H54 (cell line): ENCODE measurements at places on chromosomes 6 and 20.

- DNase-seq: no peak
Observed at GRCh38 chr20:53750827-53751619, 157.4 kb upstream of the ZNF217 start.

- DNase-seq: no peak
Observed at GRCh38 chr20:38214256-38215193, 46.0 kb downstream of the KIAA1755 start.

DNA sequence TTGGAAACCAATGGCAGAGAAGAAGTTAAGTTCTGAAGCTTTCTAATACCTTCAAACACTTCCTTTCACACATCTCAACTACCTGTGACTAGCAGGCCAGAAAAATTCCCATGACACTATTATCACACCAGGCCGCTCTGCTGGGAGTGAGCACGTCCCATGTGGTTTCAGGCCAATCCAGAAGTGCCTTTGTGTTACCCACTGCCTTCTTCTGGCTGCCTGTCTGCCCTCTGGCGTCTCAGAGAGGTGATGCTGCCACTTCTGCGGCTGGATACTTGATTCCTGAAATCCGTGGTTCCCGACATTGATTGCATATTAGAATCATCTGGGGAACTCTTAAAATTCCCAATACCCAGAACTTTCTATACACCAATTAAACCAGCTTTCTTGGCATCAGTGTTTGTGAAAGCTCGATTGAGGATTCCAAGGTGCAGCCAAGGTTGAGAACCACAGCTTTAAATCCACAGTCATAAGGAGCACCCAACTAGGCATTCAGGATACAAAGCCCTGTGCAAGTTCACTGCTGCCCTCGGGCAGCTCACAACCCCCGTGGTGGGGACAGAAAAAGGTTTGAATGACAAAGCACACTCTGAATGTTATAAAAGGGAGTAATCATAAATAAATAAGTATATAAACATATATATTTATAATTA, 65.6 kb downstream of the STMND1 start:
- DNase-seq: peak; percentile 33

DNA sequence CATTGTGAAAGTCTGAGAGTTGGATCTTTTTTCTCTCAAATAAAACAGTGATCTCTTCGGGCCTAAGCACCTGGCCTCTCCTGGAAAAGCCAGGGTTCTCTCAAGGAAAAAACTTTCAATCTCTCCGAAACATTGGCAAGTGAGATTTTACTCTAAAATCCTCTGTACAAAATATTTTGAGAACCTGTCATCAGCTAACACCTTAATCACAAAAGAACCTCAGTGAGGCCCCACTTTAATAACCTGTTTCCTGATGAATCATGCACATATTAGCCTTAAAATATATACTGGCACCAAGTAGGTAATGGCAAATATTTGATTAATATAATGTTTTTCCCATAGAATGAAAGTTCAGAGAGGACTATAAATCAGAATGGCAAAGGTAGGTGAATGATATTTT, 177.9 kb downstream of the FRK start:
- DNase-seq: no peak

DNA sequence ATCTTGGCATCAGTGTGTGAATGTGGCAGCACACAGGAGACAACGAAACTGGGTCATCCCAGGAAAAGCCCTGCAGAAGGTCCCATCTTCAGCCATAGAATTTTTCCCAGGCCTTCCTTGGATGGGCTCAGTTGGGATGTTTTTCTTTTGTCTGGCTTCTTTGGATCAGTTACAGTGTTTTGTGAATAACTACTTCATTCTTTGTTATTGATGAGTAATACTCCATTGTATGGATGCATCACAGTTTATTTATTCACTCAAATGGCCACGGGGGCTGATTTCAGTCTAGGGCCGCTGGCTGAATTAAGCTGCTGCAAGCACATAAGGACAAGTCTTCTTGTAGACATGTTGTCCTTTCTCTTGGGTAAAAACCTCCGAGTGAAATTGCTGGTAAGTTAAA, 81.3 kb upstream of the CD93 start:
- no peak for DNase-seq

DNA sequence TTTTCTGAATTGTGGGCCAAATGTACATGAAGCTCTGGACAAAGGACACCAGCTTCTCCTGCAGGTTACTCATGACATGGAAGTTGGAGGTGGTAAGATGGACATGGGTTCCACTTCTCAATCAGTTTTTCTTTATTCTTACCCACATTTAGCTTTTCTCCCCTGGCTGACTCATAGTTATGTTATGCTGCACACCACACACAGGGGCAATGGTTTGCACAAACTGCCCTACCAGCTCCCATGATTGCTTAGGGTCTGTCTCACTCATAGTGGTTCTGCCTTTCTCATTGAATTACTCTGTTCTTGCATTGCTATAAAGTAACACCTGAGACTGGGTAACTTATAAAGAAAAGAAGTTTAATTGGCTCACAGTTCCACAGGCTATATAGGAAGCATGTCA, 4.5 kb upstream of the CD109 start:
- no peak for DNase-seq

DNA sequence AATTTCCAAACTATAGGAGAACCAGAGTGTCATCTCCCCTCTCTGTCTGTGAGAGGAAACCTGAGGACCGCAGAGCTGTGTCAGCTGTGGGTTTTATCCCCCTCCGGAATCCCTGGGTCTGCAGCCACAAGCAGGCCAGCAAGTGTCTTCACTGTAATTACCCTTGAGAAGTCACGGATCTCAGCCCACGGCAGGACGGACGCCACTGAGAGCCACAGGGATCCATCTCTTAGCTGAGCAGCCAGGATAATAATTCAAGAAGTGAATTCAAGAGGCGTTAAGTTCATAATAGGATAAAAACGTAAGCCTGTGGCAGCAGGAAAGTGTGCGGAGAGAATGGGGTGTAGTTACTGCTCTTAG, 37.0 kb downstream of the DLL1 start:
- no peak for DNase-seq

GRCh38 chr6:1609648-1610496, at the start of gene FOXC1:
FOXC1 (plus strand) TSS chr6:1609915; CDS start chr6:1610446, 531 bp downstream.
- peak; percentile 100 for DNase-seq

GRCh38 chr6:81130969-81131368, 621.5 kb downstream of the TENT5A start:
- no peak for DNase-seq

GRCh38 chr6:67683960-67684359, 951.1 kb upstream of the ADGRB3 start:
- peak; percentile 19 for DNase-seq

DNA sequence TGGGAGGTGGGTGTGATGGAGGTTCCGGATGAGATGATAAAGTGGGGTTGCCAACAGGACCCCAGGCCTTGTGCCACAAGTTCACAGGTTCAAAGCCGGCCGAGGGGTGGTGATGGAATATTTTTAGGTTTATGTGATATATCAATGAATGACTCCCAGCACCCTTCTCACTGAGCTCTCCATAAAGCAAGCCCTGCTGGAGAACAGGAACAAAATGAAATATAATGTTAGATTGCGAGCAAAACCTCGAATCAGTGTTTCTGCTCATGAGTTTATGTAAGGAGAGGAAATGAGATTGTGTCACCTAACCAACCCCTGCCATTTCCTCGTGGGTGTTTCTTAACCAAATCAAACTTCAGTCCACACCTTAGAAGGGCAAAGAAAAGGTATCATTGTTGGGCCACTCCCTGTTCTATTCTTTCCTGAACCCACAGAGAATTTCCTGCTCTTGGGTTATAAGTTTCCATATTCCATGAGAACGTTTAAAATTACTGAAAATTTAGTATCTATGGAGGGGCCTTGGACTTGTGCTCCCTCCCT, 192.2 kb upstream of the EXOC2 start:
- DNase-seq: no peak

DNA sequence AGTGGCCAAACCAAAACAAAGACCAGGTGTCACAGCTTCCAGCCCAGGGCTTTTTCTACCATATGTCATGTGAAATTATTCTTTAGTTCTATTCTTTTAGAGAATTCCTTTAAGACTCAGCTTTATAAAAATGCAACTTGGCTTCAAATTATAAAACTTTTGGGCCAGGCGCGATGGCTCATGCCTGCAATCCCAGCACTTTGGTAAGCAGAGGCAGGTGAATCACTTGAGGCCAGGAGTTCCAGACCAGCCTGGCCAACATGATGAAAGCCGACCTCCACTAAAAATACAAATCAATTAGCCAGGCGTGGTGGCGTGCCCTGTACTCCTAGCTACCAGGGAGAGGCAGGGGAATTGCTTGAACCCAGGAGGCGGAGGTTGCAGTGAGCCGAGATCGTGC, 210.3 kb upstream of the ARG1 start:
- DNase-seq: no peak

- DNase-seq: no peak
Observed at GRCh38 chr6:165913676-165914570, 250.9 kb upstream of the PDE10A start.

- no peak for DNase-seq
Observed at GRCh38 chr6:39760226-39760952, 31.8 kb upstream of the DAAM2 start.

GRCh38 chr6:3848925-3849605, at the start of gene FAM50B:
FAM50B (plus strand) TSS chr6:3849373; CDS start chr6:3849812, 439 bp downstream.
- DNase-seq: peak; percentile 56

- peak; percentile 2 for DNase-seq
Observed at GRCh38 chr6:135212020-135212806, 31.1 kb downstream of the MYB start.

GRCh38 chr6:107066697-107067659, 39.0 kb downstream of the MTRES1 start:
- no peak for DNase-seq

DNA sequence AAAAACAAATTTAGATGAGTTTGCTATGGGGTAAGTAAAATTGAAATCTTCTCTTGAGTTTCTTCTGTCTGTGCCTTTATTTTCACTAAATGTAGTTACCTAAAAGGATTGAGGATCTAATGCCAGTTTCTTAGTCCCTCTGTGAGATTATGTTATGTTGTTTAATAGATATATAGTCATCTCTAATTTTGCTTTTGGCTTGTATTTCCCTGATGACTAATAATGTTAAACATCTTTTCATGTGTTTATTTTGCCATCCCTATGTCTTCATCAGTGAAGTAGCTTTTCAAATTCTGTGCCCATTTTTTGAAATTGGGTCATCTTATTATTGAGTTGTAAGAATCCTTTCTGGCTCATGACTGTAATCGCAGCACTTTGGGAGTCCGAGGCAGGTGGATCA, 13.7 kb downstream of the QRSL1 start:
- no peak for DNase-seq

DNA sequence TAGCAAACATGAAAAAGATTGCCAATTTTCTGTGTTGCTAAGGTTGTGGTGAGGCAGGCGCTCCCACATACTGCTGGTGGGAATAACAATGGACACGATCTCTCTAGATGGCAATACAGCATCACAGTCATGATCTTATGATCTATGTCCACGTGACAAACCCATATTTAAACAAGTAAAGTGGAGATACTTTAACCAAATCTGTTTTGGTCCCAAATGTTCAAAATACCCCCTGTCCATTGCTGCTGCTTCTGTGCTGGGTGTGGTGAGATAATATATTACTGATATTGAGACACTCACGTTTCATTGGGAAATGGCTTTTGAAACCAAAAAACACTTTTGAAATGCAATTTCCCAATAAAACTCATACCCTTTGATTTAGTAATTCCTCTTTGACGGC, 23.0 kb downstream of the SIRPD start:
- DNase-seq: no peak

- no peak for DNase-seq
Observed at GRCh38 chr6:126300735-126301134, 39.2 kb upstream of the CENPW start.

DNA sequence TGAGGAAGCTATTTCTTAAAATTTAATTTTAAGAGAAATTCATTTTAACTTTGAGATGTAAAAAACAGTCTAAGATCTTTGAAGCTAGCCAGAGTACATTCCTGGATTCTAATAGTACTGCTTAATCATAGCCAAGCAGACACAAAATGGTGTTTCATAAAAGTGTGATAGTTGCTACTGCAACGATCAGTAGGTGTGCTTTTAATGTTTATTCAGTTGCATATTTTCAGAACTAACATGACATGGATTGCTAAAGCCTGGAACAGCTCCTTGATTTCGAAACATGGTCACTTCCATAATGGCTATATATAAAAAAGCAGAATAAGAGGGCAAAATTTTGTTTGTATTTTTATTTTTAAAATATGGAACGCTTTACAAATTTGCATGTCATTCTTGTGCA, 35.5 kb downstream of the SESN1 start:
- DNase-seq: no peak

- DNase-seq: no peak
Observed at GRCh38 chr6:106637051-106637716, 7.8 kb downstream of the QRSL1 start.

- no peak for DNase-seq
Observed at GRCh38 chr6:20137240-20137639, 75.0 kb downstream of the MBOAT1 start.

DNA sequence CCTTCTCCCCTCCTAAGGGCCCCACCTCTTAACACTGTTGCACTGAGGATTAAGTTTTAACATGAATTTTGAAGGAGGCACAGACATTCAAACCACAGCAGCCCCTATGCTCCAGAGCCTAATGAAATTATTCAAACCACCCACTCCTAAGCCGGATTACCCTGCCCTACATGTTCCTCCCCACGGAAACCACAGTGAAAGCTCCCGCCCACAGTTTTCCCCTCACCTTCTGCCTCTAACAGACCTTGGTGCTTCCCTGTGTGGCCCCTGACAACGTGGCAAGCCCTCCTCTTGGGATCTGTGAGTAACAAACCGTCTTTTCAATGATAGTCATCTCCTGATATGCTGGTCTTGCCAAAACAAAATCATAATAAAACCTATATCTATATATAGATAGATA, 74.8 kb downstream of the RIN2 start:
- DNase-seq: no peak

DNA sequence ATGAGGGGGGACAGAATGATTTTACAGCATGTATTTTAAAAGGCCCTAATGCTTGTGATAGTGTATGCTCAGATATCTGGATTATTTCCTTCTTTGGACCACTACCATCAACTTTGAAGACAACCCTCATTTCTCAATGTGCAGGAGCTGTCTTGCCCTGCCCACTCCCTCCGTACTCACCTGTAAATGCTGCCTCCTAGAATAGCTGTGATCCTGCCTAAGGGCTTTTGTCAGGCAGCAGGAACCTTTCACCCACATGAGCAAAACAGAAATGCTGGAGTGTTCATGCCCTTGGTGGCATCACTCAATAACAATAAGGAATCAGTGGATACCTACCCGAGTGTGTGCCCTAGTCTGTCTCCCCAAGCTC, 723.6 kb upstream of the FLRT3 start:
- no peak for DNase-seq

DNA sequence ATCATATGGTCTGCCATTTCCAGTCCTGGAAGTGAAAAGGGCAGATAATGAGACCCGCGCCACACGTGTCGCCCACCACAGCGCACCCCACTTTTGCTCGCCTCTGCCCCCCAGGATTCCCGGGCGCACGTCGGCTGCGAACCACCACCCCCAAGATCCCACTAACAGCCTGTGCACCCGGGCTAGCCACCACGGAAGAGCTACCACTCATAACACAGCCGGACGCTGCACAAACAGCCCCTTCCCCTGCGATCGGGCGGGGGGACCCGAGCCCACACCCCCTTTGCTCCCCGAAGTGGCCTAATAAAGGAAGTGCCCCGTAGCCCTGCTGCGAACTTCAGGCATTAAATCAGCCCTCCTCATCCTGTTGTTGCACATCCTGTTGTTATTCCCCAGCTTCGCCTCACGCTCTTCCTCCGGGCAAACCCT, 506 bp downstream of the CITED2 start:
- no peak for DNase-seq
